COR-L47 (cell line): ENCODE measurements at places on chromosomes 3 and 15.

GRCh38 chr3:36894914-36895313 is 49.9 kb downstream of the TRANK1 start:
- DNase-seq = no peak

DNA sequence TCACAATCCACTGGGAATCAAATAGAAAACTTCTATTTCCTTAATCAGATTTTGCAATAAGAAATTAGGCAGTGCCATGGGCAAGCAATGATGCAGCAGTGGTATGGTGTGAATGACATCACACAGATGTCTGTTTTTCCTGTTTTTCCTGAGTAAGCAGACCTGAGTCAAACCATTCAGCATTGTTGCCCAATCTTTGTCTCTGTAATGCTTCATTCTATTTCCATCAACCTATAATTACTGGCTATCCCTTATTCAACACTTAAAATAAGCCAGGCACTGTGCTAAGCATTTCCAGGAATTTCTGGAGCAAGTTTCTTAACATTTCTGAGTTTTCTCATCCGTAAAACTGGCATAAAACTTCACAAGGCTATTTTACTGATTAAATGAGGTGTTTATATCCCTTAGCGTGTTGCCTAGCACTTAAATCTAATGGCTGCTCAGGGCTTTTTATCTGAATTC is 11.3 kb upstream of the OXSR1 start:
- no peak for DNase-seq

DNA sequence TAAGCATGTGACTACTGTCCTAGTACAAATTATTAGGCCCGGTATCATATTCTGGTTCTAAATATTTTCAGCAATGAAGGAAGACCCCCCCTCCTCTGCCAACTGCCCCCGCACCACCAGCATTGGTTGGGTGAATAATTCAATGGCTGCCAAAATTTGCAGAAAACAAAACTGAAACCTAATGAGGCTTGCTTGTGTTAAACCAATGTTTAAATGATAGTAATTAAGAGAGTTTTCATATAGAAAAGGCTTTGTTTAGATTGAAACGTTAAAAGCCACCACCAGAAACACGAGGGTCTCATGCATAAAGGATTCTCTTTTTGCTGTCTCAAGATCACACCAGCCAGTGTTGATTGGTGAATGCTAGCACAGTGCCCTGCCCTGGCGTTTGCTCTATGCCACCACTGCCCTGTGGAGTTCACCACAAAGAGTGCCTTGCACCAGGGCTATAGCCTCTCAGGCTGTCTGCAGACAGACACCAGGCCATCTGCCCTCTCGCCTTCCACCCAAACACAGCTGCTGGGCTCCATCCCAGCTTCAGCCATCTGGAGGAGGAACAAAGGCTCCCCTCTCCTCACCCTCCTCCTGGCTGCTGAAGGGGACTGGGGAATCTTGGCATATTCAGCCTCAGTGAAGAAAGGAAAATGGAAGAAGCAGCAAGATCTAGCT is 200.3 kb upstream of the PFN2 start:
- no peak for DNase-seq

GRCh38 chr3:139533781-139534454 is 5.6 kb downstream of the RBP1 start:
- DNase-seq = peak; percentile 88

DNA sequence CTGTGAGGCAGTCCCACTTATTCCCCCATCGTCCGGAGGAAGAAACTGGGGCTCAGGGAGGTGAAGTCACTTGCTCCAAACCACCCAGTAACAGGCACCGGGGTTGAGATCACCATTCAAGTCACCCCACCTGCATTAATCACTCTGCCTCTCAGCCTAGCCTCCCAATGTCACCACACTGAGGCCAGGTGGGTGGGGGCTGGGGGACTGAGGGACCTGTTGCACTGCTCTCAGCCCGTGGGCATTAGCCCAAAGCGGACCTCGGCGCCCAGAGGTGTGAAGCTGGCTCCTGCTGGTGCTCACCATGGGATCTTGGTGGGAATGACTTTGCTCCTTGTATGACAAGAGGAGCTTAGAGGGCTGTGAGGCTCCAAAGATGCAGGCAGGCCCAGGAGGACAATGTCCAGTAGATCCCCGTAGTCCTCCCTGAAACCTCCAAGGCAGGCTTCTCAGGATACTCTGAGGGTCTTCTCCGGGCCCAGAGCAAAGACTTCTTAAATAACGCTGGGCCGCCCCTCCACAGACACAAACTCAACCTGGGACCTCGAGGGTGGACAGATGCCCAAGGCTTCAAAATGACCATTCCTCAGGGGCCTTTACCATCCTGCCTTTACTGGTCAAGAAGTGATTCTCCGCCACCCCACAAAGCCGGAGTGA is 1.7 kb downstream of the NT5DC2 start:
- no peak for DNase-seq

DNA sequence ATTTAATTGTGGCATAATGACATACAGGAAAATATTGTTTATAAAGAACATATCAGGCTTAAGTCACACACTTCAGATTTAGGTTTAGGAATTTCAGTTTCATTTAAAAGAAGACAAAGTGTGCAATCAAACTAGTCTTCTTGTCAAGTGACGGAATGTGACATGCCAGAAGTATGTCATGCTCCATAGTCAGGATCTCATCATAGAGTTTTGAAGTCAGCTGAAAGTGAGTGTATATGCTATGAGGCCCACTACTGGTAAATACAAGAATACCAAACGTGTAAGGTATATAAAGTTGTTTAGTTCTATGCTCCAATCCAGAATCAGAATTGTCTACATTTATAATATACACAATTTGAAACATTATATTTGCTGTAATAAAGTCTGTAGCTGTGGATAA is 988.4 kb downstream of the TBL1XR1 start:
- no peak for DNase-seq

DNA sequence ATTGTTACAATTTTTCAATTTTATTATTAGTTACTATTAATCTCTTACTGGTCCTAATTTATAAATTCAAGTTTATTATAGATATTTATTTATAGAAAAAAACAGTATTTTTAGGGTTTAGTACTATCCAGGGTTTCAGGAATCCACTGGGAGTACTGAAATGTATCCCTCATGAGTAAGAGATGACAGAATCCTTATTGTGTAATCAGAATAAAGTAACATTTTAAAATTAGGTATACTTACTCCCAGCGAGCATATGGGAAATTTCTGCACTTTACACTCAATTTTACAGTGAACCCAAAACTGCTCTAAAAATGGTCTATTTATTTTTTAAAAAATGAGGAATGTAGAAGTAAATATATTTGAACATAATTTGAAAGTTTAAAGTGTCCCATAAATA is 202.7 kb downstream of the CGGBP1 start:
- no peak for DNase-seq
